SW480 (cell line): ENCODE measurements at places on chromosomes 3 and 15.

GRCh38 chr3:55524565-55525244 is 37.6 kb upstream of the WNT5A start:
- DNase-seq, result no peak

GRCh38 chr3:102031834-102032233 is 182.5 kb downstream of the NFKBIZ start:
- no peak for DNase-seq

GRCh38 chr3:29747991-29748390 is 467.1 kb downstream of the RBMS3 start:
- no peak for DNase-seq

DNA sequence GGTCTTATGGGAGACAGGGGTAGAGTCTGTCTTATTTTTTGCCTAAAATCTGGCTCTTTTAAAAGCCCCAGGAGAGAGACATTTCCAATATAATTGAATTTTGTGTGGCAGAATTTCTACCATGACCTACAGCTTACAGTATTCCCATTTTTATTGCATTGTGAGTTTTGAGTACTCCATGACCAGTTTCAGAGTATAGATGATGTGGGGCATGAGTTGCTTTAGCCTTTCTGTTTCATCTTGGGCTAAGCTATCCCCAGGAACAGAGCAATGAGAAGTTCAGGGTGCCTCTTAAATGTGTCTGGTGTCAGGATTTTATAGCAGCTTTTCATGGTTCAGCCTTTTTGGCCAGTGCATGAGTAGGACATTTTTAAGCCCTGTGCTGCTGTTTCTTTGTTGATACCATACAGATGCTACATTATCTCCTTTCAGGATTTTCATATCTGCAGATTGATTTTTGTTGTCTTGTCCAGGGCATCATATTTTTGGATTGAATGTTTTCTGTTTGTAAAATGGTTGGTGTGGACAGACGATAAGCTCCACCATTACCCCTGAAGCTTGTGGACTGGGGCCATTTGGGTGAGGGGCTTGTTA is 3.5 kb downstream of the ABHD2 start:
- no peak for DNase-seq

DNA sequence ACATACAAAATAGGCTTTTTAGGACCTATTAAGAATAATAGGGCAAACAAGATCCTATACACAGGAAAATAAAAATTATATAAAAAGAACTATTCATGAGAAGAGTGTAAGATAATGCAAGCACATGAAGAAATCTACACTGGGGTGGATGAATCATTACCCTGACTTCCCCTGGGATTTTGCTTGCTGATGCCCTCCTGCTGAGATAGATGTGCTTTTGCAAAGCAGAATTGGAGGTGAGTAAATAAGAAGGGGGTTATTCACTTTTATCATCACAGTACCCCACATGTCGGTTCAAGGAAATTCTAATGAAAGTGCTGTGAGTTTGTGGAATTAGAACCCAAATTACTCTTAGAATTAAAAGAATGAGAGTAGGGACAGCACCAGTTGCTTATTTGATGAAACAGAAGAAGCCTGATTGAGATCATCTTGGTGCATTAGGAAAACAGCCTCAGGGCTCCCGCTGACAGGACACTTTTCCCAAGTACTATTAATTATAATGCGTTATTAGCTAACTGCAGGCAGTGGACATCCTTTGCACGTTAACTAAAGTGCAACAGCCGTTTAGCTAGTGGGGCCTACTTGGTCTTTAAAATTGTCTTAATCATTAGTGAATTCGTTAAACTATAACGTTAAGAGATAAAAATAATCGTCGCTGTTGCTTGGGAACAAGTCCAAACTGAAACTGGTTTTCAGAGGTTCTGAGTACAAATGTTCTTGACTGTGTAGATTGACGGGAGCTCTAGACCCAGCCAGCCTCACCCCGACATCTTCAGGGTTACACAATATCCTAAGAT is 48.4 kb downstream of the SLC2A2 start:
- DNase-seq, result no peak

GRCh38 chr3:117526470-117527079 is 817.0 kb downstream of the TUSC7 start:
- DNase-seq, result no peak

- no peak for DNase-seq
These were observed 205.3 kb upstream of the WNT5A start for GRCh38 chr3:55692295-55692956.

DNA sequence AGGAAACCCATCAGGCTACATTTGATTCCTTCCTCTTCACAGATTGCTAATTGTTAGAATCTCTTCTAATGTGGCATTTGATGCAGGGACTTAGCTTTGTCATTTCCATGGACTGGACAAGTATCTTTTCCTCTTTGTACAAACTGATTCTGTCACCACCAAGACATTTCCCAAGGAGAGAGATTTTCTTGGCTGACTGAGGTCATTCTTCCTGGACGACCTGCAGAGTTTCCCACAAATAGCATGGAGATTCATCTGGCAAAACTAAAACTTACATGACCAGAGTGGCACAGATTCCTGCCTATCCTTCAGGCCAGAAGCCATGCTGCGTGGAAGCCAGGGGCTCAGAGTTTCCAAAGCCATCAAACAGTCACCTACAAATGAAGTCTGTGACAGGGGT is 269.2 kb upstream of the LRTM1 start:
- no peak for DNase-seq

- DNase-seq, result no peak
These were observed 172.6 kb downstream of the IL5RA start for GRCh38 chr3:2937592-2937991.

GRCh38 chr15:43872416-43873020 is 45.7 kb downstream of the WDR76 start:
- peak; percentile 33 for DNase-seq

DNA sequence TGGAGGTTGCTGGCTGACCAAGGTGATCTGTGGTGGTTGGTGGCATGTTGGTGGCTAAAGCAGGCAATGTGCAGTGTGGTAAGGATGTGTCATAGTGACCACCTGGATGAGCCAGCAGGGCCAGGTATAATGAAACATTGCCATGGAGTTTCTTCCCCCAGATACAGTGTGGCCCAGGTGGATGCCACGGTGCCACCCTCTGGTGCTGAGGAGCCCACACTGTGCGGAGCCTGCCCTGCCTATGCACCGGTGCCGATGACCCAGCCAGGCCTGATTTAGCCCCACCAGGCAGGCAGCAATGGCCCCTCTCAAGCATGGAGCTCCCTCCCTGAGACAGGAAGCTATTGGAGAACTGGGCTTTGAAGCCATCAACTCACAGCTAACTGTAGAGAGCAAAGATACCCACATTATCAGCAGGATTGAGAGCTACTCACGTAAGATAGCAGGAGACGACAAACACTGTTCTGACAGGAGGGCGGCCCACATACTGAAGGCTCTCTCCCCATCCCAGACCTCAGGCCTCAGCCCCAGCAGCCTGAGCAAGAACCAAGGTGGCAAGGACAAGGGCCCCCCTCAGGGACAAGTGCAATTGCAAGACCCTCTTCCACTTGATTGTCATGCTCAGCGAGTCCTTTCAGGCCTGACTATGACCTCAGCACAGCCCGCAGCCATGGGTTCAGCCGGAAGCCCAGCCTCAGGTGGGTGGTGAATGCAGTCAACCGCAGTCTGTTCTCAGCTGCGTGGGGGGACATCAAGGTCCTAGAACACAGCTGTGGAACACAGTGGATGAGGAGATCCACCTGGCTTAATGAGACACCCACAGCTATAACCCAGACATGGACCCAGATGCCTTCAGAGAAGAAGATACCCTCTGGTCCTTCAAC is 82.8 kb upstream of the CDV3 start:
- no peak for DNase-seq

GRCh38 chr15:51936105-51936478 is 35.5 kb downstream of the LEO1 start:
- DNase-seq, result no peak

DNA sequence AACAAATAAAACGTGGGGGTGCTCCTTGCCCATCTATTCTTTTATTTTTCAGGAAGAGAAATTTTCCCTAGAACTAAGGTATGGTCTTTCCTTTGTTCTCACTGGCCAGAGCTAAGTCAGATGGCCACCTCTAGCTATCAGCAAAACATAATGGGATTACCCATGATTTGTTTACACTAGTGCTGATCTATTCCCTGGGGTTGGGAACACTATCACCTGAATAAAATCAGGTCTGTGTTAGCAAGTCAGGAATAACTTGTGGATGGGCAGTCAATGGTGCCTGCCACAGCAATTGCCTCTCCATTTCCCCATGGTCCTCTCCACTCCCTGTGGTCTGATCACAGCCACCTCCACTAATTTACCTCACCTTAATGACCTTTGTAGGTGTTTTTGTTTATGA is 181.7 kb upstream of the CADPS start:
- DNase-seq, result no peak

GRCh38 chr3:139104062-139104461 is 59.4 kb upstream of the PRR23C start:
- DNase-seq, result no peak

GRCh38 chr3:12724794-12725193 is 34.3 kb downstream of the TMEM40 start:
- no peak for DNase-seq

DNA sequence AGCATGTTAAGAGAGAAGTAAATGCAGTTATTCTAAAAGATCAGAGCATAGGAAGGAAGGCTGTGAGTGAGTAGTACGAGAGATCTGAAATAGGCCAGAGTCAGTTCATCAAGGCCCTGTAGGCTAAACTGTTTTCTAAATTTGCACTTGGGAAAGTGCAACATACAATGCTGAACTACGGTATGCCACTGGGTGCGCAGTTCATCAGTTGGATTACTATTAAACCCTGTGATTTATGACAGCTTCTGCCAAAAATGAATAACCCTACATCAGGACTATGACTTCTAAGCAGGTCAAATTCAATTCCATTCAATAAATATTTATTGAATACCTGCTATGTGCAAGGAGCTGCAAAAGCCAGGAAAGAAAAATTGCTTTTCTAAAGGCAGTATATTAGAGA is 10.8 kb downstream of the CBLB start:
- DNase-seq, result no peak

DNA sequence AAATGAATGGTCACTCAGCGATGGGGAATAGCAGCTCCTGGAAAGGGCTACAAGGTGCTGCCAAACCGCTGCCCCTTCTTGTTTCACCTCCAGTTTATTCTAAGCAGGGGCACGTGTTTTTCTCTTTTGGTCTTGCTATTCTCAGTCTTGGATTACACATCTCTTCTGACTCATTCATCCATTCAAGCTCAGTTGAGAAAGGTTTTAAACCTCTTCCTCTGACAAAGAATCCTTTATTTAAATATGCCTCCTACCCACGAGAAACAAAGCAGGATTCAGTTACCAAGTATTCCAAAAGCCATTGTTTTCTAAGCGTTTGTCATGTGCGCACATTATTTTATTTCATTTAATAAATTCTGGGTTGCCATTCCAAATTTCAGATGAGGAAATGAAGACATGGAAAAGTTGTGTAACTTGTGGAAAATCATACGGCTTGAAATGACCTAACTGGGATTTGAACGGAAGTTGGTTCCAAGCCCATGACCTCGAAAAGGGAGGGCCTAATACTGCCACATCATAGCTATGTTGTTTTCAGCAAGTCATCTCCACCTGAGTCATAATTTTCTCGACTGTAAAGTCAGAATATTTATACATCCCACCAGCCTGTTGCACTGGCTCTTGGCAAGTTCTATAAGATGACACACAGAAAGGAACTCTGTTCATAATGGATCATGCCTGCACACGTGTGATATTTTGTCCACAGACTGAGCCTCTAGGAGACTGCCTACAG is 292.0 kb upstream of the SLCO3A1 start:
- peak; percentile 25 for DNase-seq

DNA sequence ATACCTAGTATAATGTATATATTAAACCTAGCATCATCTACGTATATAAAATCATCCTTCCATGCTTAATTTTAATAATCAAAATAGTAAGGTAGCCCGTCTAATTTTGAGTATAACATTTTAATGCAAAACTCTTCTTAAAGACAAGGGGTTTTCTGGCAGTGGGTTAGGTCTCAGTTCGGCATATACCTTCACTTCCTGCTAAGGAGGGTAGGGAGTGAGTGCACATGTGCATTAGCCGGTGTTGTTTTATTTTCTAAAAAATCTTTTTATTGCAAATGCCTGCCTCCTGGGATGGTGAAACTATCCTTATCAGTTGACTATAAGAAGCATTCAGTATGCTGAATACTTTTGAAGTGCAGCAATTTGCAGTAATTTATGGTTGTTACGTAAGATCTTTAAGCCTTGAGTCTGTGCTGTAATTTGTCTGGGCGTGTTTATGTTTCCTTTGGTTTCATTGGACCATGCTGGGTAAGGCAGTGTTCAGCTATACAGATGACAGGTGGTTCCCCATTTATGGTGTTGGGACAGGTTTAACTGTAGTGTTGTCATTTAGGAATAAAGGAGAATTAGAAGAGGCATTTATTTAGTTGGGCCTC is 11.7 kb downstream of the ARHGEF26 start:
- DNase-seq, result no peak

- peak; percentile 36 for DNase-seq
These were observed 8.4 kb upstream of the PLA2G4D start for GRCh38 chr15:42102646-42103235.

DNA sequence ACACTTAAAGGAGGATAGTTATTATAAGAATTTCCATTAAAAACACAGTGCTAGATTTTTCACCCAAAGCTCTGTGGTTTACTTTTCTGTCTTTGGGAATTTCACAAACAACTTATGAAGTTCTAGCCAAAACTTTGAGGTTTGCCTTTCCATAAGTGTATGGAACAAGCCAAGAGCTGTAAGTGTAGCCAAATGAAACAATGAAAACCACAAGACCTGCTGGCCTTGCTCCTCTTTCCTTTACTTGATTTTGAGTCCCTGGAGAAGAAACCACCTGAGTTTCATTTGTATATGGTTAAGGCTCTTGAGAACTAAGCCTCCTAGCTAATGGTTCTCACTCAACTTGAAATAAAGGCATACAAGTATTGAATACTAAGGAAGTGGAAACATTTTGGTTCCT is 365.3 kb upstream of the EPHA3 start:
- no peak for DNase-seq

DNA sequence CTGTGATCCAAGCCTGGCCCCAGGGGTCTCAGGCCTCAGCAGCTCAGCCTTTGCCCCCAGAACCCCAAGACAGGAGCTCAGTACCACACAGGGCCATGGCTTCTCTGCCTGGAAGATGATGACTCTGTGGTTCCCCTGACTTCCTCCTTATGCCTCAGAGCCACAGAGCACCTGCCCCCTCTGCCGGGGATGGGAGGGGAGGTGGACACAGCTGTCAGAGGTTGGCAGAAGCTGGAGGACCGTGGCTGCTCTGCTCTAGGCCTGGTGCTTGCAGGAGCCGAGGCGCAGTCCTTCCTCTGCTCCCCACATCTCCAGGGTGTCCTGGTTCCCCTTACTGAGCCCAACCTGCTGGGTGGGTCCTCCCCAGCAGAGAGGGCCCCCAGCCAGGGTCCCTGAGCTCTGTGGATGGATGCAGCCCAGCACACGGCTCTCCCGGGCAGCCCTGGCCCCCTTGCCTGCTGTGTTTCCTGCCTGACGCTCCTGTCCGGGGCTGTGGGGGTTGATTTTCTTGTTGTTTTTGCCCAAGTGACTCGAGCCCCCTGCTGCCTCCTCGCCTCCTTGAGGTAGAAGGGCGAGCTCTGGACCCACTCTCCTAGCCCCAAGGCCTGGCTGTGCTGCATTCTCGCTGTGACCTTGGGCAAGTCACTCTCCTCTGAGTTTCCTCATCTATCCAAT is 36.6 kb downstream of the PSTPIP1 start:
- DNase-seq, result no peak
